ENCODE measurements at places on chromosomes 12 and 14. TPM values are rescaled to one million over a fixed set of nuclear protein-coding genes. Genes with fewer than 3 reads are reported as not detected.

Gene IRAK3
- 1.8 TPM for total RNA-seq

Gene BMAL2
- 19.9 TPM for total RNA-seq

Gene CYP46A1
- total RNA-seq: 0.04 TPM

Gene PRB2
- total RNA-seq: not detected

Gene CNTN1
- not detected for total RNA-seq

Gene LIN7A
- total RNA-seq: not detected

Gene JAG2
- 2.5 TPM for total RNA-seq

Gene WASHC4
- 41.0 TPM for total RNA-seq

Gene LRRK2
- total RNA-seq: 0.26 TPM

Gene ASB2
- 48.5 TPM for total RNA-seq

Gene NPAS3
- total RNA-seq: not detected

Gene FSCB
- not detected for total RNA-seq

Gene OR6C2
- total RNA-seq: not detected

Gene NID2
- total RNA-seq: not detected

Gene CLEC7A
- not detected for total RNA-seq

Gene VRK1
- 30.9 TPM for total RNA-seq

Gene FGF6
- total RNA-seq: not detected

Gene GLIPR1L2
- 0.13 TPM for total RNA-seq

Gene SERPINA3
- total RNA-seq: not detected

Gene PTPN6
- total RNA-seq: 223 TPM

Gene STK38L
- 21.0 TPM for total RNA-seq

Gene TMEM30B
- total RNA-seq: 1.0 TPM

Gene KLHL33
- total RNA-seq: 0.04 TPM

Gene TSPAN19
- total RNA-seq: not detected

Gene PLA2G1B
- not detected for total RNA-seq

Gene LHX5
- not detected for total RNA-seq

Gene LRRC10
- not detected for total RNA-seq

Gene PLEKHH1
- total RNA-seq: 4.9 TPM

All from activated T-helper 17 cell treated with anti-CD3 and anti-CD28 coated beads, Interleukin-2, amount 50 U/mL, for 72 hours (primary cell).